ENCODE measurements at places on chromosomes 6 and 20.

- DNase-seq = no peak
These were observed 11.8 kb upstream of the CAP2 start for GRCh38 chr6:17381424-17382147.

DNA sequence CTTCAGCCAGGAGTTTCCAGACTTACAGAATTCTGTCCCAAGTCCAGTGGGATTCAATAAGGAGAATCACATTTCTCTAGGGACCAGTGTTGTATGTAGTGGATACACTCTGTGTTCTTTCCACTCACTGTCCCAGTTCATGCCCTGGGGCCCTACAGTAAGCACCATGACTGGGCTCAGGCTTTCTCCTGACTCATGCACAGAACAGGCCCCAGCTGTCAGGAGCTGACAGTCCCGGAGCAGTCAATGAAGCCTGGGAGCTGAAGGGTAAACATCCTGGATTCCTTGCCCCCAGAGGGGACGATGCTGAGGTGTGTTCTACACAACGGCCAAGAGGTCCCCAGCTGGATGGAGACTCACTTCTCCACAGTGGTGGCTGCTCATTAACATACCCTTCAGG lies 40.2 kb upstream of the LRFN2 start:
- no peak for DNase-seq

DNA sequence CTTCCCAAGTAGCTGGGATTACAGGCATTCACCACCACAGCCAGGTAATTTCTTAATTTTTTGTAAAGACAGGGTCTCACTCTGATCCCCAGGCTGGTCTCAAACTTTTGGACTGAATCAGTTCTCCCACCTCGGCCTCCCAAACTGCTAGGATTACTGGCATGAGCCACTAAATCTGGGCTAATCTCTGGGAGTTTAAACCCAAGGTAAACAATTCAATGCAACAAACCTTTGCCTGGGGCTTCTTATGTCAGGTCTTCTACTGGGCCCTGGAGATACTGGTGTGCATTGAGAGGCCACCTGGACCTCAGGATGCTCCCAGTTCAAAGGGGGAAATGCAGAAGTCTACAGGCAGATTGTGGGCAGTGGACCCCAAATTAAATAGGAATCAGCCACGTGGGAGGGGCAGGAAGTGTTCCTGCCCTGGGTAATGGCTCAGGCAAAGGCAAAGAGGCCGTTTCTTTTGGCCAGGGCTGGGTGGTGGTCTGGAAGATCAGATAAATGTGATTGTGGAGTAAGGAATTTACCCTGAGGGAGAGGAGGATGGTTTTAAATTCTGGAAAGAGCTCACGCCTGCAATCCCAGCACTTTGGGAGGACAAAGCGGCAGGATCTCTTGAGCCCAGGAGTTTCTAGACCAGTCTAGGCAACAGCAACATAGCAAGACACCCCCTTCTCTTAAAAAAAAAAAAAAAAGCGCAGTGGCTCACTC lies 1.3 kb upstream of the MYBL2 start:
- no peak for DNase-seq

GRCh38 chr6:71277926-71278600 lies 10.5 kb upstream of the OGFRL1 start:
- no peak for DNase-seq

- DNase-seq = no peak
These were observed 86.6 kb downstream of the RNF144B start for GRCh38 chr6:18473755-18474154.

GRCh38 chr20:7926323-7926722 lies 13.9 kb downstream of the HAO1 start:
- no peak for DNase-seq

GRCh38 chr20:49284818-49285217 lies 7.0 kb upstream of the ZNFX1 start:
- DNase-seq = no peak

DNA sequence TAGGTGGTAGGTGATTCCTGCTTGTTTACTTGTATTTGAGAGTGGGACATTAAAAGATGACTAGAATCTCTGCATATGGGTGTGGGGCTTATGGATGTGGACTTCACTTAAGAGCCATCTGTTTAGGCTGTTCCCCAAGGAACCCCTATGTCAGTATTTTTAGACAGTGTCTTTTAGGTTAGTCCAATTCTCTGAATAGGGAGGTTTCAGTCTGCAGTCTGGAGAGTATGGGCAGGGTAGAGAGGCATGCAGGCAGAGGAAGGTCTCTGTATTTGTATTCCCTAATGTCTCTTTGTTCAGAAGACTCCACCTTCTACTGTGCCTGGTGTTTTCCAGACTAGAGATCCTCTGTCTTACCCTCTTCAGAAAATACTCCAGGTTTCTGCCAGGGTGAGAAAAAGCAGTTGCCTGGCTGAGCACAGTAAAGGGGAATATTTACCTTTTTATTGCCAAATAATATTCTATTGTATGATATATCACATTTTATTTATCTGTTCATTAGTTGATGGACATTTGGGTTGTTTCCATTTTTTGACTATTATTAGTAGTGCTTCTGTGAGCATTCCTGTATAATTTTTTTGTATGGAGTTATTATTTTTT lies 19.1 kb downstream of the SLX4IP start:
- DNase-seq = no peak

DNA sequence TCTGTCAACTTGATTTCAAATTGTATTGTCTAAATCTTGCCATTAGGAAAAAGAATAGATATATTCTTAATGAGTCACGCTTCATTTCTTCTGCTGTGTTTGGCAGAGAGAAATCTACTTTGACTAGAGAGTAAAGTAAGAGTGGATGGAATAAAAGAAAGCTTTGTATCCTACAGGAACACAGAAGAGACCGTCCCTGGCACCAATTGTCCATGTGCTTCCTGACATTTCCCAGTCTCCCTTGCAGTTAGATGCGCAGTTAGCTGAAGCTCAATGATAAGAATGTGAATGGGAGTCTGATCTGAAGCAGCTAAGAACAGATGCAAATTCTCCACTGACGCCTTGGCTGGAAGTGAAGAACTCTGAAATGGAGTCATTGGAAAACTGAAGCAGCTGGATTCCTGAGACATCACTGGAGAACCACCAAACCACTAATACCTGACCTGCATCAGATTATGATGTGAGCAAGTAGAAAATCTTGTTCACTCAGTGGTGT lies 528.2 kb upstream of the MARCKS start:
- no peak for DNase-seq

DNA sequence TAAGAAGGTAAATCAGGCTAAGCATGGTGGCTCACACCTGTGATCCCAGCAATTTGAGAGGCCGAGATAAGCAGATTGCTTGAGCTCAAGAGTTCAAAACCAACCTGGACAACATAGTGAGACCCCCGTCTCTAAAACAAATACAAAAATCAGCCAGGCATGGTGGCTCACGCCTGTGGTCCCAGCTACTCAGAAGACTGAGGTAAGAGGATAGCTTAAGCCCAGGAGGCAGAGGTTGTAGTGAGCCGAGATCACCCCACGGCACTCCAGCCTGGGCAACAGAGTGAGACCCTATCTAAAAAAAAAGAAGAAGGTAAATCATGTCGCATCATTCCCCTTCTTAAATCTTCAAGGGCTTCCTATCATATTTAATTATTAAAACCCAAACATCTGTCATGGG lies 39.0 kb upstream of the PRND start:
- no peak for DNase-seq

DNA sequence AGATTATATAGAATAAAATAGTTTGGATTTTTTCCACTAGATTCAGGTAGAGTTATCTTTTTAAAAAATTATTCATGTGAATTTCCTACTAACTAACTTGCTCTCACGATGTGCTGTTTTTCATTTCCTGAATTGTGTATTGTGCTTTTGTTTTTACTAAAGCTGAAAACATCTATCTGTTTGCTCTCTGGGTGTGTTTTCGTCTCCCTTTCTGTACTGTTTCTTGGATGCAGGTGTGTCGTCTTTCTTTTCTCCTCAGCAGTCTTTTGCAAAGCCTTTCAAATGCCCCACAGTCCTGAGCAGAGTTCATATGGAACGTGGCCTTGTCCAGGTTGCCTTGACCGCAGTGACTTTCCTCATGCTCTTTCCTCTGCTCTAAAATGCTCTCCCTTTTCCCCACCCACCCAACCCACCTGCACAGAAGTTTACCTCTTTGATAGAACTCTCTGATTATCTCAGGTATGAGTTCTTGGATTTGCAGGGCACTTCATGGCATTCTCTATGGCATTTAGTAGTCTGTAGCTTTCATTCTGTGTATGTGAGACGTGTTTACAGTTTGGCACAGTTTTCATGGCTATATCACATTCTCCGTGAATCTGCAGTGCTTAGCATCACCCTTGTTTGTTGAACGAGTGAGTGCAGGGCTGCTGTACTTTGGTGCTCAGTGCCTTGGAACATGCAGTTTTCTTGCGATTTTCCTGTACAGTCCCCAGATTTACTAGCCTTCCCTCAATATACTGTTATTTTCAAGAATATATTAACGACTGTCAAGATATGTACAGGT lies 77.1 kb downstream of the FARS2 start:
- no peak for DNase-seq

GRCh38 chr6:56749632-56750151 lies 107.0 kb upstream of the DST start:
- no peak for DNase-seq

GRCh38 chr6:44002593-44003344 lies 124.5 kb downstream of the MRPL14 start:
- DNase-seq = peak; percentile 82

DNA sequence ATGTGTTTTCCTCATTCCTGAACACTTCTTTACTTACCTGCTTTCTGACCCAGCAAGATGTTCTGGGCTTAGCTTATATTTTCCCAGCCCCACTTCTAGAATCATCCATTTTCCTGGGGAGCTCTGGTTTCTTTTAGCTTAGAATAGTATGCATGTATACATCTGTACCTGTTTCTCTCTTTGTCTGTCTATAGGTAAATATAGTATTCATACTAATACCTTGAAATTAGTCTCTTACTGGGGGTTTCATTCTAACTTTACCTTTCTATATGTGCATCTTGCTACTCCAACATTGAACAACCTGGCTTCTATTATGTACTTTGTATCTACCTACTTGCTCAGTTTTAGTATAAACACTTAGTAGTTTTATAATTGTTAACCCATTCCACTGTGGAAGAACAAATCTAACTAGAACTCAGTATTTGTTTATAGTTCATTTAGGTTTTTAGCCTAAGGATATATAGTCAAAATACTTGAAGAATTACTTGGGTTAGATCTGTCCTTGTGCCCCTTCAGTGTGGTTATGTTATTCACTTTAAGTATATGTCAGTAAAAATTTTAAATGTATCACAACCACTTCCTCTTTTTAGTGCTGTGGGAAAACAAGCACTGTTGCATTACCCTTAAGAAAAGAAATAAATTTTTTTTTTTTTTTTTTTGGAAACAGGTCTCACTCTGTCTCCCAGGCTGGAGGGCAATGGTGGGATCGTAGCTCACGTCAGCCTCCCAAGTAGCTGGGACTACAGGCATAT lies 54.0 kb downstream of the ASXL1 start:
- no peak for DNase-seq

- DNase-seq = no peak
These were observed 20.6 kb upstream of the CST3 start for GRCh38 chr20:23658336-23658735.

DNA sequence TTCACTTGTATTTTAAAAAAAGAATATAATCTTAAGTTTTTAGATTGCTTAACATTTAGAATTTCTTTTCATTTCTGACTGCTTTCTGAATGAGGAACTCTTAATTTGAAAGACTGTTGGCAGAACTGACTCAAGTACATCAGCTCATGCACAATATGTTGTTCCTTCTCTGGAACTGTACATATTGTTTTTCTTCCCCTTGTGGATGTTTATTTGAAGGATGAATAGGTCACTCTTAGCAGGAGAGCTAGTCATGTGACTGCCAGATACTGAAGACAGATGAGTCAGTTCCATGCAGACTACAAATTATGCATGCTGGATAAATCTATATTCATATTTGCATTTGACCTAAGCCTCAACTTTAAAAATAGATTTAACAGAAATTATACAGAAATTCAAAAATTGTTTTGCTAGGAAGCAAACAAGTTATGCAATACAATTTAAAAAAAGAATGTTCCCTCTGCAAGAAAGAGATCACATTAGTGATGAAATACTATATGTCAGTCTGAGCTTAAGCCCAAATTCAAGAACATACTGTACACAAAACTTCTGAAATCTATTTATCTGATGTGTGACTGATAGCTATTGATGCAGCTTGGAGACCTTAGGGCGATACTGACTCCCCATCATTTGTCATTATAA lies 1274.9 kb upstream of the GJE1 start:
- DNase-seq = no peak

GRCh38 chr6:22108199-22108598 lies 188.6 kb downstream of the PRL start:
- no peak for DNase-seq

GRCh38 chr20:61297986-61298385 lies 45.9 kb downstream of the CDH4 start:
- no peak for DNase-seq

DNA sequence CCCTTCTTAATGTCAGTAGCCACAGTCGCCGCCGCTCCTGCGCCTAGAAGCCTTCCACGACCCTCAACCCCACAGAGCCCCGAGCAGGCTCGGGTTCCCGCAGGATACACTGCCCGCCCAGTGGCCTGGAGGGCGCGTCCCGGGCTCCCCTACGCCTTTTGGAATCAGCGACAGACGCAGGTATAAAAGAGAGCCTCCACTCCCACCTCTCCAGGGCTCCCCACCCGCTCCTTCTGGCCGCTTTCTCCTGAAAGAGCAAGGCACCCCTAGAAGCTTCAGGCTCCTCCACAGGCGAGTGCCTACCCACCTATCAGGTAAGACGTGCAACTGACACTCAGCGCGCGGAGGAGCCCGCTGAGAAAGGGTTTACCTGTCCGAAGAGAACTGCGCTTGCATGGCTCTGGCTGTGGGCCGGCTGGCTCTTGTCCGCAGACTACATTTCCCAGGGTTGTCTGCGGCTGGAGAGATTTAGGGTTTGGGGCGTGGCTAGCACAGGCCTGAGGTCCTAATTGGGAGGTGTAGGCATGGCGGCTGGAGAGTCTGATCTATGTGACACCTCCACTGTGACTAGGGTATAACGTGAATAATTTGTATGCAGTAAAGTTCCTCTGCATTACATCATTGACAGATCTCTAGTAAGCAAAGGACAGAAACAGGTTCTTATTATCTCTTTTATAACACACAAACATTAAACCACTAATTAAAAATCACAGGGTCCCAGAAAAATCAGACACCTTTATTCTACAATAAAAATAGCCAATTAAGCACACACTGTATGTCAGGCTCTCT lies 13.5 kb upstream of the ZNF391 start:
- DNase-seq = peak; percentile 41

GRCh38 chr6:143346004-143346403 lies 104.5 kb downstream of the ADAT2 start:
- no peak for DNase-seq

All from D721Med (cell line).